ENCODE measurements at places on chromosomes 7 and 10.
A peak's percentile ranks its signal among the peaks of the same experiment; 100 is the strongest.

DNA sequence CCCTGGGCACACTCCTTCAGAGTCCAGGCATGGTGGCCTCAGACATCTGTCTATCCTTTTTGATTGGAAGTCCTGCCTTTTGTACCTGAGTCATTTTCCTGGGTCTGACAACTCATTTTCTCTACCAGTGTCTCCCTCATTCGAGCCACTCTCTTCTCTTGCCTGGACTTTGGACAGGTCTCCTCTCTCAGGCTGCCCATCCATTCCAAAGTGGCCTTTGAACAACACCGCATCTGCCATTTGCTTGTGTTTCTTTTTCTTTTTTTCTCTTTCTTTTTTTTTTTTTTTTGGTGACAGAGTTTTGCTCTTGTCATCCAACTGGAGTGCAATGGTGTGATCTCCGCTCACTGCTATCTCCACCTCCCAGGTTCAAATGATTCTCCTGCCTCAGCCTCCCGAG is 142.1 kb upstream of the COBL start:
- DNase-seq: no peak

- peak; percentile 74 for DNase-seq
Measured at GRCh38 chr7:32890010-32890792, 1.4 kb downstream of the KBTBD2 start.

DNA sequence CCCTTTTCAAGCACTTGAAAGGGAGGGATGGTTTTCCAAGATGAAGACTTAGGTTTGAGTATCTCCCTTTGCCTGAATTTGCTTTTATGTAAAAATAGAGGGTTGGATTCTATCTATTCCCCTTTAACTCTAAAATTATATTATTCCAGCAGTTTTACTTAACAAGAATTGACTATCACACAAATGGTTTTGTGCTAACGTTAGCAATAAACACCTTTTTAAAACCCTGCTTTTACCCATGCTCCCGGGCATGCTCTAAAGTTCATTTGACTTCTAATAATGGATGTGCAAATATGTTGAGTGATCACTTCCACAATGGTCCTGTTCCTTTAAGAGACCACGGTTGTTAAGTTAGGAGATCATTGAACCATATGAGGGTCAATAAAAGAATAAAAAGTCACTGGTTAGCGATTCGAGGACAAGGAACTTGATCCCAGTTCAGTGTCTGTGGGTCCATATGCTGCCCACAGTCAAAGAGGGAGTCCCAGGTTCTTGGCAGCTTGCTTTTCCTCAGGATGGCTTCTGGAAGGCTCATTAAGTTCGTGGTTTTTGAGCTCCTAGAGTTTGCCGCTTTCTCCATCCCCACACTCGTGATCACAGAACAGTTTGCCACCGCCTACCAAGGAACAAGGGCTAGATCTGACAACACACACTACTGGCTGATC is at the start of gene TMEM236:
TMEM236 (plus strand) TSS at position 421 of the 665 bp plus-strand sequence; CDS start at position 516, 95 bp downstream.
- DNase-seq: no peak

DNA sequence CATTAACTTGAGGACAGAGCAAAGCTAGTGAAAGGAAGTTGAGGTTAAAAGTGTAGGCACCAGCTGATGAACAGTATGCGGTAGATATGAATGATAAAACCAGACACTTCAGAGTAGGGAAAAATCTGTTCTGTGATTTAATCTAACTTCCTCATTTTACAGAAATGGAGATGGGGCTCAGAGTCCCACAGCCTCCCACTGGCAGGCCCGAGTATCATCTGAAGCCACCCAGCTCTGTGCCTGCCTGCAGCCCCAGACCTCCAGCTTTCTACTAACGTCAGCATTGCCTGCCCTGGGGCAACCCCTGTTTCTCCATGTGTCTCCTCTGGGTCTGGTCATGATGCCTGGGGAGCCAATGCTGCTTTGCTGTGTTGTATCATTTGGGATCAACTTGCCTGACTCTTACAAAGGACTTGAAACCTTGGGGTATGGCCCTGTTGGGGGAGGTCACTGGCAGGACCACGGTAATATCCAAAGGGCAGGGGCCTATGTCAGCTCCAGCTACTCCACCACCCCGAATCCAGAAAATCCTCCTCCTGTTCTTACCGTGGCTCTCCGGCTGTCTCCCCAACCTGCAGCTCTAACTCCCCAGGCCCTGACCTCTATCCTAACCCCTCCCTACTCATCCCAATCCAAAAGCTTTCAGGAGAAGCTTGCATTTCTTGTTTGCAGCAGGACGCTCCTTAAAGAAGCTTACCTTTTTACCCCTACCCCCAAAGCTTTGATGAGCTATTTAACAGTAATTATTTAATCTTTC is 56.2 kb upstream of the NPY start:
- peak; percentile 43 for DNase-seq

DNA sequence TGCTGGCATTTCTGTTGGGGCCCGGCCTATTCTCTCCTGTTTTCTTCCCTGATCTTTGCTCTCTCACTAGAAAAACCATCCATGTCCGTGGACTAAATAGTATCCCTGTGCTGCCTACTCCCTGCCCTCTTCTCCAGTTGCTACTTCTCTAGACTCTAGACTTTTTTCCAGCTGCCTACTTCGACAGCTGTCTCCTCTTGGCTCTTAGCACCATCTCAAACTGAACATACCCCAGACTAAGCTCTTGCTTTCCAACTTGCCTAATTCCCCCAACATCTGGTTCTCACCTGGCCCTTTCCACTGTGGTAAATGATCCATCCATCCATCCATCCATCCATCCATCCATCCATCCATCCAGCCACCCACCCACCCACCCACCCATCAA is 19.5 kb downstream of the ADCYAP1R1 start:
- no peak for DNase-seq

DNA sequence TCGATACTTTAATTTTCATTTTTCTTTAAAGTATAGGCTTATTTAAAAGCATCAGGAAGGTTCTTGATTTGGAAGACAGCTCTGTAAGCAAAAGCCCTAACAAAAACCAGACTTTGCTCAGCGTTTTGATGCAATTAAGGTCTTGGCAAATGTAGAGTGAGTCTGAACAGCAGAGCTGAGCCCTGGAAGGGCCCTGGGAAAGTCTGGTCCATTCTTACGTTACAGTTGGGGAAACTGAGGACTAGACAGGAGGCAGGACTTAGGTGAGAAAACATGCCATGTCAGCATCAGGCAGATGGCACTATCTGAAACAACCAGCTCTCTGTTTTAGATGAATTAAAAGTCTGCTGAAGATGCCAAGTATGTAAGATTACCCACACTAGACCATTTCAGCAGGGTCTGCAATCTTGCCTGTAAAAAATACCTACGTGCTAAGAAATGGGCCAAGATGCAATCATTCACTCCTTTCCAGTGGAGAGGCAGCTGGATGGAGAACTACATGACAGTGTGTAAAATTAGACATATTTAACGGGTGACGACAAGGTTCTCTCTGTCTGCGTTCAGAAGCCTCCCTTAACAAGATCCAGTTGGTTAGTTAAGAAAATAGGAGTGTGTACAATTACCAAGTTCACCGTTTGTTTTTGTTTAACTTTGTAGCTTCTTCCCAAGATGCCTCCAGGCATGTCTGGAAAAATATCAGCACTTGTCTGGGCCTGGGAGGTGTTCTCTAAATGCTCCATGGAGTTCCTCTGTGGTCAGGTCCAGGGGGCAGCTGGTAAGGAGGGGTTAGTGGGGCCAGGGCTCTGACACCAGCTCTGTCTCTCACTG is 502.3 kb upstream of the ZMIZ1 start:
- no peak for DNase-seq

- no peak for DNase-seq
Measured at GRCh38 chr7:108384716-108385483, 71.3 kb downstream of the NRCAM start.

DNA sequence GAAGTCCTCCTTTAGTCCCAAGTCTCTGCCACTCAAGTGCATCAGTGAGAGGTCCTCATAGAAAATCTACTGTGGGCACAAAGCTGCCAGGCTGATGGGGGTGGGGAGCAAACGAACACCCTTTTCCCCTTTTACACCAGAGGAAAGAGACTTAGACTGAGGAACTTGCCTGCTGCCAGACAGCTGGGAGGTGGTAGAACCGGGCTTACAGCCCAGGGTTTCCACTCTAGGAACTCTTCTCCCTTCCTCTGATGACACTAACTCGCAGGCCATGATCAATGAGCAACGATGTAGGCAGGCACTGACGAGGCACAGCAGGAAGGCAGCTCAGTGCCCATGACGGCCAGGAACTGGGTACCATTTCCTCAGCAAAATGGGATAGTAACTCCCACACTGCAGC is 11.0 kb upstream of the SH2D4B start:
- no peak for DNase-seq

DNA sequence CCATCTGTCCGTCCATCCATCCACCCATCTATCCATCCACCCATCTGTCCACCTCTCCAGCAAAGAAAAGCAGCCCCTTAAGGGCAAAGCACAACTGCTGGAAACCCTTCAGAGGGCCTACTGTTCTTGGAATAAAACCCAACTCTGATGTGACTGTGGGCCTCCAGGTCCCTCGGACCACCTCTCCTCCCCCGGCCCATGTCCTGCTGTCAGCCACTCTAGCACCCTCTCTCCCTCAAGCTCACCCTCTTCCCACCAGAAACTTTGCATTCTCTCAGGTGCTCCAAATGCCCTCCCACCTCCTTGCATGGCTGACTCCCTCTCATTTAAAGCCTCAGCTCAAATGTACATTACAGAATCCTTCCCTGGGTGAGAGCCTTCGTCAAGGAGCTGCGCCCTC is 110.3 kb downstream of the ARHGAP22 start:
- no peak for DNase-seq

GRCh38 chr10:112363696-112364688 is 9.9 kb upstream of the ACSL5 start:
- no peak for DNase-seq

- no peak for DNase-seq
Measured at GRCh38 chr7:157357129-157358040, 20.6 kb downstream of the DNAJB6 start.

DNA sequence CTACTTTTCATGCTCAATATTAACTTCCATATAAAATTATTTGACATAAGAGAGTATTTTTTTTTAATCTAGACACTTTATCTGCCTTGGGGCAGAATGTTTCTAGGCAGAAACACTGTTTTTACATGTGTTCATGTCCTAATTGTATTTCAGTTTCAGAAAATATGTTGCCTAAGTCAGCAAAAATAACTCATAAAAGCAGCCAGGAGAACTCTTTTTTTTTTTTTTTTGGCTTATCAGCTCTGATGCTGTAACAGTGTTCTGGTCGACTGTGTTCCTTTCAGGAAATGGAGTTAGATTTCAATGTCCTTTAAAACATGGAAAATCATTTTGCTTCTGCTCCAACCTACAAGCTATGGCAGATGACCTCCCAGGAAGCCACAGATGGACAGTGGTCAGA is 63.2 kb upstream of the OPALIN start:
- no peak for DNase-seq

DNA sequence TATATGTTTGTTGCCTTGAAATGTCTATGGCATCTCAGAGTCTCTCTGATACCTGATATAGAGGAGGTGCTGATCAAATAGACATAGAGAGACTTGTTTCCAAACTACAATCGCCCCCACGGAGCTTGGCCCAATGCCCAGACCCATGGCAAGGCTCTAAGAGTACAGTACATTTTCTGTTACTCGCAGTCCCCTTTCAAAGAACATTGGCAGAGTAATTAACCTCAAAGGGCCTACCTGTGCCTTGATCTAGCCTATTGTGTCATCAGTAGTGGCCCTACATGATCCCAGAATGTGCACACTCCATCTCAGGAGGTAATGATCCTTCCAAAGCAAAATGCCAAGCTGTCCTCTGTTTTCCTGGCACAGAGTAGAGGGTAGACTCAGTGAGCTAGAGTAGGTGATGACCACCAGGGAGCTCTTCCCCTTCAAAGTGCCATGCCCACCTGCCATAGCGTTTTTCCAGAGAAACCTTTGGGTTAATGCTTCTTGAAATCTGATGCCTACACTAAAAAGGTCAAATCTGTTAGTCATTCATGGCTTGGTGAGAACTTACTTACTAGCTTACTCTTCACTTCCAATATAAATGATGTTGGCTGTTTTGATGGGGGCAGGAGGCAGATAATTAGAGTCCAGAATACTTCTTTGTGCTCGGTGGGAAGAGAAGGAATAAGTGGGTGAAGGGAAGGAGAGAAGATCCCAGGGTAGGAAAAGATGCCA is 41.2 kb upstream of the ACSL5 start:
- no peak for DNase-seq

- DNase-seq: no peak
Measured at GRCh38 chr7:150388709-150389531, 9.8 kb downstream of the ZNF775 start.

GRCh38 chr7:22356010-22356691 is 803 bp downstream of the RAPGEF5 start:
- no peak for DNase-seq

GRCh38 chr7:46834921-46835320 is 747.0 kb downstream of the TNS3 start:
- DNase-seq: no peak

GRCh38 chr7:51062222-51062987 is 254.2 kb downstream of the COBL start:
- no peak for DNase-seq

- no peak for DNase-seq
Measured at GRCh38 chr10:58782876-58783851, 270.5 kb downstream of the BICC1 start.

DNA sequence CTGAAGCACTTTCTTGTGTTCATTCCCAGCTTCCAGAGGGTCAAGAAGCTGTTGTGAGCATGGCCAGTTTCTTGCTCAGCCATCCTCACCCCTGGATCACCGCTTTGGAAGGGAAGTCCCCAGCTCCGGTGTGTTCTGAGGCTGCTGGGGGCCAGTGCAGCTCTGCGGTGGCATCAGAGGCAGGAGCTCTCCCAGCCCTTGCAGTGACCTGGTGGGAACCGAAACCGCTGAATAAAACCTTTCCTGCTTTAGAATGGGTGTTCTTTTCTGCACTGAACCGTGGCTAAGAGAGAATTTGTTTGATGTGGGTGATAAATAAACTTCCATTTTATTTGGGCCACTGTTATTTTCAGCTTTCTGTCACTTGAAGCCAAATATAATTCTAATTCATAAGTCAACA is 450.9 kb upstream of the VSTM2A start:
- no peak for DNase-seq

- peak; percentile 79 for DNase-seq
Measured at GRCh38 chr10:124647421-124648130, 96.6 kb downstream of the FAM53B start.

GRCh38 chr10:83083831-83084230 is 1055.5 kb upstream of the GHITM start:
- DNase-seq: no peak

GRCh38 chr7:15778191-15778590 is 91.7 kb upstream of the MEOX2 start:
- no peak for DNase-seq

DNA sequence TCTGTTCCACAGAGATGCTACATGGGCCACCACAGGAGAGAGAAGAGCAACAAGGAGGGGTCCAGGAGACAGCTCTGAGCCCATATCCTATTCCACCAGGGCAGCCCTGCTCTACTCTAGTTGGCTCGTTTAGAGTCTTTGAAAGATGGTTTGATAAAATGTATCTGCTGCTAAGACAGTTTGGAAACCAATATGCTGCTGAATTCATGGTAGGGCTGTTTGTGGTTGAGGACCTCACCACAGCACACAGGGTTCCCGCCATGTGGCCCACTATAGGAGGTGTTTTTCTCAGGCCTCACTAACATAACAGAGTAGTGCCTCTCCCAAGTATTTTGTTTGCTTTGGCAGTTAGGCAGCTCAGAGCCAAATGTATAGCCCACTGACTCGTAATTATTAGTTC is 35.8 kb upstream of the ZC3HAV1L start:
- DNase-seq: no peak

Data from central memory CD4-positive, alpha-beta T cell (primary cell).